ENCODE measurements at places on chromosomes 7 and 10.

GRCh38 chr7:492714-493065 lies 27.0 kb downstream of the PDGFA start:
- DNase-seq: no peak

DNA sequence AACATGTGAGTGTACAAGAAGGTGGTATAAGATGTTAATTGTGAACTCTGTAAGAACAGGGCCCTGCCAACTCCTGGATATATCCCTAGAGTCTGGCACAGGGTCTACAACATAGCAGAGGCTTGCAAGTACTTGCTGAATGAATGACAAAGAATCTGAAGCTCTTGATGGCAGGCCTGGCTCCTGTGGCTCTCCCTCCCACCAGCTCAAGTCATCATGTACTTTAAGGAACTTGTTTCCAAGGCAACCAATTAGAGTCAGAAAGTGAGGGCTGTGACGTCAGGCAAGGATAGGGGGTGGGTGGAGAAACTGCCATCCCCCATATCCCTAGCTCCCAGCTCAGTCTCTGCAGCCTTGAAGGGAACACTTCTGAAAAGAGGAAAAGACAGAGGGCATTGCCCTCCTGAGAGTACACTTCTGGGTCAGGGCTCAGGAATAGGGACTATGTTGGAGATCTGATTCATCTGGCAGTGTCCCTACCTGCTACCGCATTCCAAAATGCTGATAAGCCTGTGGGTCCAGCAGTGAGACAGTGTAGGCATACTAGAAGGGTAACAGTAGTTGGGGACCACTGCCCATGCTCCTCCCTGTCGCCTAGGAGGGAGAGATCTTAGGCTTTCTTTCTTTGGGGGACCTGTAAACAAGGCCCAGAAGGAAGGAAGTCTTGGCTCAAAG lies 34.6 kb upstream of the BTRC start:
- no peak for DNase-seq

DNA sequence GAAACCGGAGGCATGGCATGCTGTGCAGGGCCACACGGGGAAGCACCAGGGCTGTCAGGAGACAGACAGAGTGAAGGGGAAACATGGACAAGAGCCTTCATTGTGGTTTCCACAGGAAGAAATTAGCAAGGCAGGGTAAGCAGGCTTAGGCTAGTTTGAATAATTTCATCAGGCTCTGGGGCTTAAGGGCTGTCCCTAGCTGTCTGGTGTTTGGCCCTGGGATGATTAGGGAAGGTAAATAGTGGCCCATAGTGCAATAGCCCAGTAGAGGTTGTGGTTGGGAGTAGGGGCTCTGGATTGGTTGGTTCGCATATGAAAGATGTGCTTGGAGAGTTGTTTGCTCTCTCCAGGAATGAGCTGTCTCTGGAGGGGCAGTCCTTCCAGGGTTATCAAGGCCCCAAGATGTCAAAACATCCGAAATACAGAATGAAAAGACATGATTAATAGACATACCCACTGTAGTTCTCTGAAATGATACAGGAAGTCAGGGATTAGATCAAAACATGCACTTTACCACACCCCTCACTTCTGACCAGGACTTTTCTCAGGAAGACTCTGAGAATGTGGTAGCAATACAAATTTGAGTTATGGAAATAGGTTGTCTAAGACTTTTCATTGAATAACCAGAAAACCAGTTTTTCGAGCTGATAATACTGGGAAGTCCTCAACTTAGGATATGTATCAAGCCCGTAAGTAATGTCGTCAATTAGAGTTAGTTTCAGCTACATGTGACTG lies 224.9 kb upstream of the NFE2L3 start:
- DNase-seq: no peak

GRCh38 chr7:48617993-48618392 lies 306.4 kb upstream of the CDC14C start:
- no peak for DNase-seq

DNA sequence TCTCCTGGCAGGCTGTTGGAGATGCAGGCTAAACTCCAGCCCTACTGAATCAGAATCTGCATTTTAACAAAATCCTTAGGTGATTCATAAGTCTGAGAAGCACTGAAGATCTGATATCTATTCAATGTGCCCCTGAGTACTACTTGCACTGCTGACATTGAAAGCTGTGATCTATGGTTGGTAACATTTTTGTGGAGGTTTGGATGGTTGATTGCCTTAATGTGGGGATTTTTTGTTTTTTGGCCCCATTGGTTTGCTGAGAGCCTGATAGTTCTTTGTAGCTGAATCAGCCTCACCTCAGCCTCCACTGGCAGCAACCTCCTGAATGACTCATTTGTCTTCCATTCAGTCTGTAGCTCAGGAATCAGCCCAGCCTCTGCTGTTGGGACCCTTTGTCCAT lies 14.7 kb upstream of the LRRN3 start:
- DNase-seq: peak; percentile 60

- DNase-seq: no peak
These were observed 1.8 kb downstream of the EPHB6 start for GRCh38 chr7:142856565-142857245.

GRCh38 chr10:3010334-3010733 lies 57.0 kb upstream of the PFKP start:
- DNase-seq: no peak

- no peak for DNase-seq
These were observed 66.8 kb upstream of the TARP start for GRCh38 chr7:38339953-38340819.

- no peak for DNase-seq
These were observed 1.2 kb upstream of the ABCF2 start for GRCh38 chr7:151228024-151228866.

- no peak for DNase-seq
These were observed 193.0 kb downstream of the PCDH15 start for GRCh38 chr10:54607983-54608382.

DNA sequence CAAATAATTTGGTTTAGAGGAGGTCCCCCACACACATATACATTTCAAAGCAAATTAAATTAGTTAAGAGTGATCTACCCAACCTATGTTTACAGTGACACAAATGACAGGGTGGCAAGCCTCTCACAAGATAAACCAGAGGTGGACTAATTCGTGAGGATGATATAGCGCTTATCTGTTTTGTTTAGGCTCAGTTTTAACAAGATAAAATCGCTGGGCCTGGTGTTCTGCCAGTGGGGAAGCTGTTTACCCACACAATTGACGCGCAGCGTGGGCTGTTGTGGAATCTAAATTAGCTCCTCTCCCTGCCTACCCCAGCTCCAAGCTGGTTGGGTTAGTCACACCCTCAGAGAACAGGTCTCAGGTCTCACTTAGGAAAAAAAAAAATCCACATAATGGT lies 16.7 kb upstream of the PLXNA4 start:
- no peak for DNase-seq

GRCh38 chr7:155791836-155792235 lies 20.4 kb downstream of the SHH start:
- no peak for DNase-seq

- DNase-seq: no peak
These were observed 4.2 kb downstream of the OSBPL3 start for GRCh38 chr7:24975644-24976260.

DNA sequence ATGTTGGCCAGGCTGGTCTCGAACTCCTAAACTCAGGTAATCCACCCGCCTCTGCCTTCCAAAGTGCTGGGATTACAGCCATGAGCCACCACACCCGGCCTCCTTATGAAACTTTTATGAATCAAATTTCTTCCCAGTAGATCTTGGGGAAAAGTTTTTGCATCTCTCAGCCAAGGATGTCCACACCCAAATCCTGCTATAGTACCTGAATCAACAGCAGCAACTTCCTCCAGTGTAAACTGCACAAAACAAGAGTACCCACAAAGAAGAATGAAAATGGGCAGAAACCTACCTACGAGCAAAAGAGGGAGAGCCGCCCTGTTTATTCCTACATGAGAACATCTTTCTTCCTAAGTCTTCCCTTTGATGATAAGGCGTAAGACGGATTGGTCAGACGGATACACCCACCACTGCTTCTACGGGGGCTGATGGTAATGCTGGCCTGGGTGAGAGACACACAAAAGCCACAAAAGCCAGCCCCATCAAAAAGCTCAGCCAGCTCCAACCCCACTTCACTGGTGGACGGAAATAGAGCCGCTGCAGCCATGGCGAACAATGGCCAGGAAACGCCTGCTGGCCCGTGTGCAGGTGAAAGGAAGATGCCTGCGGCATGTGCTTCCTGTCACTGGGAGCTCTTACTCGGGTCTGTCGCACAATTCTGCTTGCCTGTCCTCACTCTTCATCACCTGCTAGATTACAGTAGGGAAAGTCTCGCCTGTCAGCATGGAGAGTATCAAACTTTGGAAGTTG lies 10.4 kb downstream of the JCAD start:
- no peak for DNase-seq

DNA sequence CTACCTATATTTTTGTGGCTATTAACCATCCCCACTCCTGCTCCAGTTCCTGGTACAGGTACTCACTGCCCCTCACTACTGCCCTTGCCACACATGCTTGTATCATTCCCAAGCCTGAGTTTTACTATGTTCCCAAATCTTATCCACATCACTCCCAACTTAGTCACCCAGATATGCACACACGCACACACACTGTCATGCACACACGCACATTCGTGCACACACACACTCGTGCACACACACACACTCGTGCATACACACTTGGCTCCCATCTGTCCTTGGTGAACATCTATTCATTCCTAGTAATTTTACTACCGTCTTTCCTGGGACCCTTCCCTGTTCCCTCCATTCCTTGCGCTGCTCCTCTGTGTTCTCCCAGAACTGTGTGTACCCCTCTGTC lies 287.2 kb upstream of the RNF32 start:
- DNase-seq: no peak

GRCh38 chr7:94855589-94855988 lies 51.8 kb upstream of the PPP1R9A start:
- DNase-seq: no peak

DNA sequence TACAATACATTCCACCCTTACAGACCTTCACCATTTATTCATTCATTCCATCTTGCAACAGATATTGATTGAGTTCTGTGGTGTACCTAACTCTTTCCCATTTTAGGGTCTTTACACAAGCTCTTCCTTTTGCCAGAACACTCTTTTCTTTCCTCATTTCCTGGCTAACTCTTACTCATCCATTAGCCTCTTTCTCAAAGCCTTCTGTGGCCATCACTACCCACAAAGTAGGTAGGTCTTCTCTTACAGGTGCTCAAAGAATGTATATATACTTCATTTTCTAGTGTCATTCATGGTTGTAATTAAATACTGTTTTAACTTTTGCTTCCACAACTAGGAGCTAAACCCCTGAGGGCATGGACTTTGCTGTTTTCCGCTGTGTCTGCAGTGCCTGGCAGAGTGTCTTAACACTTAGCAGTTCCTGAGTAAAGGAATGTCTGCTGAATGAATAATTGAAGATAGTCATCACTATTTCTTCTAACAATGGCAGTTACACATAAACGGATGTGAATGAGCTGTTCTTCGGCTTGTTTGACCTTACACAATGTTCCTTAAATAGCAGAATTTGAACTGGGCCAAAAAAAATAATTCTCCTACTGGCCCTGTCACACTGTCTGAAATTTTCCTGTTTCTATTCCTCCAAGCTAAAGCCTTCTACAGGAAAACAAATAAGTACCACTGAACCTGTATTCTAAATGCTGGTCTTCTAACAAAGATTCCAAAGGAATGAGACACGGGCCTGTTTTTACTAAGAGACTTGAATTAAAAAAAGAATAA lies 15.1 kb downstream of the BCAP29 start:
- DNase-seq: no peak

- no peak for DNase-seq
These were observed 15.5 kb downstream of the CREB3L2 start for GRCh38 chr7:137986252-137987017.

DNA sequence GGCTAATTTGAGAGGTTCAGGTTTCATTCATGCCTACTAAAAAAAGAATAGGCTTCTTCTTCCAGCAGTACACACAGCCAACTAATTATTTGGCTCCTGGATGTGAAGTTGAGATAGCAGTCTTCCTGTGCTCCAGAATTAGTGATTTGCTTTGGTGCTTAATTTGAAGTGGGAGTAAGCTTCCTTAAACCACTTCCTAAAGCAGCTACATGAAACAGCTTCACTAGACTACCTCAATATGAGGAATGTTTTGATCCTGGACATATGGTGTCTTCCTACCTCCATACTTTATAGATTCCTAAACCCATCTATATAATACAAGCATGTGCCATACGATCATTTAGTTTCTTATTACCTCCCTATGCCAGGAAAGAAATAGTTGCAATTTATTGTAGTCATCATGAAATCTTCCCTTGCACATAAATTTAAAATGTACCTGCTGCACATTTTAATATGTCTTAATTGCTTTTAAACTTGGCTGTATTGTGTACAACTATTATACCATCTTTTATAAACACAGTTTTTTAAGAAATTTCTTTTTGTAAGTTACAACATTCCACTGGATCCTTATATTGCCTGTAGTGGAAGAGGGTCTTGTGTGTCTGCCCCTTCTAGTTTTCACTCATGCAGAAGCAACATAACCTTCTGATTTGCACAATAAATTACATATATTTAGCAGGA lies 8.6 kb downstream of the VIM start:
- no peak for DNase-seq

- DNase-seq: no peak
These were observed 438.0 kb upstream of the NFE2L3 start for GRCh38 chr7:25714013-25714412.

DNA sequence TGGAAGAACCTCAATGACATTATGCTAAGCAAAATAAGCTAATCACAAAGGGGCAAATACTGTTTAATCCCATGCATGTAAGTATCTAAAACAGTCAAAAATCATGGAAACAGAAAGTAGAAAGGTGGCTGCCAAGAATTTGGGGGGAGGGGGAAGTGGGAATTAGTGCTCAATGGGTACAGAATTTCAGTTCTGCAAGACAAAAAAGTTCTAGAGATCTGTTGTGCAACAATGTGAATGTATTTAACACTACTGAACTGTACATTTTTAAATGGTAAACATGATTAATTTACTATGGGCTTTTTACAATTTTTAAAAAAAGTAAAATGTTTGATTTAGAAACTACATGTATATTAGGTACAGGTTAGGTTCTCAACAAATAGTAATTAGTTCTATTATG lies 11.9 kb downstream of the EZH2 start:
- no peak for DNase-seq

DNA sequence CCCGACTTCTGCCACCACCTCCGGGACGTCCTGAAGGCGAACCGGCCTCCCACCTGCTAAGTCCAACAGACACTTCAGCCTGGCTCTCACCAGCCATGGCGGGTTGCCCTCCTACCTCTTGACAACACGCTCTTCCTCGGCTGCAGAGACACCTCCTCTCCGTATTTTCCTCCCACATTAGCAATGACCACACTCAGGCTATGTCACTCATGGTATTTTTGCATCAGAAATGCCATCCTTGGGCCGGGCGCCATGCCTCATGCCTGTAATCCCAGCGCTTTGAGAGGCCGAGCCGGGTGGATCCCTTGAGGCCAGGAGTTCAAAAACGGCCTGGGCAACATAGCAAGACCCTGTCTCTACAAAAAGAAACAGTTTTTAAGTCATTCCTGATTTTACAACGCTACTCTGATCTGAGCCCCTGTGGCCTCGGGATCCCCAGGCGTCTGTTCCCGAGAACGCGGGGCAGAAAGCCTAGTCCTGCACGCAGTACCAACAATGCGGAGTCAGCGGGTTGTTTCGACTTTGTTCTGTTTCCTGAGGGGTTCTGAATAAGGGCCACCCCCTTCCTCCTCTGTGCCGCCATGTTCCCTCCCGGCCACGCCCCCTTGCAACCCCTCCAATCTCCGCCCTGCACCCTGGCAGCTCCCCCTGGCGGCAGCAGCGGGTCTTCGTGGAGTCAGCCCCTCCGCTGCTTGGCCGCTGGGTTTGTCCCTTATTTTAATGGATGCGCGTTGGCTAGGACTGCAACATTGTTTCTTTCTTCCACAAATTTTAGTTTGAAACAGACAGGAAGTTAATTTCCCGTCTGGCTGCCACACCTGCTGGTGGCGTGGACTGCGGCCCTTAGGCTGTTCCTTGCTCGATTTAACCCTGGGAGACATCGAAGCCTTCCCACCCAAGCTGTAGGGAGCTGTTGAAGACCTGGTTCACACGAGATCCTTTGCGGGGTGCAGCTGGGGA lies 9.7 kb upstream of the ZFAND2A start:
- peak; percentile 86 for DNase-seq

Data from T-helper 2 cell treated with Interferon-gamma antibody and Interleukin-4, amounts not matched to agents 5 μg/mL and 100 μg/mL, for 36 hours (primary cell).